Heart right ventricle (tissue), 16 donors: ENCODE measurements at places on chromosomes 11 and 22. TPM values are rescaled to one million over a fixed set of nuclear protein-coding genes. Genes with fewer than 3 reads are reported as not detected.

ARHGEF17 gene
- polyA plus RNA-seq = 44.3 TPM

OR51B4 gene
- not detected for polyA plus RNA-seq

GRCh38 chr11:117687776-117688175 lies 109.2 kb downstream of the DSCAML1 start:
- no peak for DNase-seq

- no peak for DNase-seq
Observed at GRCh38 chr11:44189986-44190882, 94.8 kb downstream of the EXT2 start.
